ENCODE measurements at places on chromosomes 7 and 10.

DNA sequence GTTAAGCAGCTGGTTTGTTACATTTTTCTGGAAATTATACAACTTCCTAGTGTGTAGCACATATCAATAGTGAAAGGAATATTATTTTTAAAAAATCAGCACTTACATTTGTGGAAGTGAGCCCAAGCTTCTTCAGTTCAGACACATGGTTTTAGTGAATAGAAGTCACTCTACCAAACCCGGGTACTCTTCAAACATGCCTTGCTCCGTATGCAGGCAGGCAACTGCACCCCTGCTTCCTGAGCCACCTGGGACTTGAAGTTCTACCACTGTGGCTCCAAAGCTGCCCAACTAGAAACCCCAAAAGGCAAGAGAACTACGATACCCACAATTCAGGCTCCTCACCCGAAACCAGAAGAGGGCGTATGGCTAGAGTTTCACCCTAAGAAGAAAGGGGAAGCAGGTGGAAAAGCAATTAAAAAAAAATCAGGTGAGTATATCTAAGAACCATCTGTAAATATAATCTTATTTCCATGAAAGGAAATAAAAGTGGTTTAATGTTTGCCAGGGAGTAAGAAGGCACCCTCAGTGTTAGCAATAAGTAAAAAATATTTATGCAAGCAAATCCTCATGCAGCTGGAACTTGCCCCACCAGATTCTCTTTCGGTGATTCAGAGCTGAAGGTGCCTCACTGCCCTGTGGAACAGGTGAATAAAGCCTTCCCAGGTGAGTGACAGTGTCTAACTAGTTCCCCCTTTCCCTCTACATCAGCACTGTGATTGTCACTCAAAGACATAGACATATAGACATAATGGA lies at the start of gene MACC1:
MACC1 (minus strand) TSS at position 192 of the 756 bp plus-strand sequence. CDS start 55,522 bp downstream, outside the sequence.
- DNase-seq, result peak; percentile 92

DNA sequence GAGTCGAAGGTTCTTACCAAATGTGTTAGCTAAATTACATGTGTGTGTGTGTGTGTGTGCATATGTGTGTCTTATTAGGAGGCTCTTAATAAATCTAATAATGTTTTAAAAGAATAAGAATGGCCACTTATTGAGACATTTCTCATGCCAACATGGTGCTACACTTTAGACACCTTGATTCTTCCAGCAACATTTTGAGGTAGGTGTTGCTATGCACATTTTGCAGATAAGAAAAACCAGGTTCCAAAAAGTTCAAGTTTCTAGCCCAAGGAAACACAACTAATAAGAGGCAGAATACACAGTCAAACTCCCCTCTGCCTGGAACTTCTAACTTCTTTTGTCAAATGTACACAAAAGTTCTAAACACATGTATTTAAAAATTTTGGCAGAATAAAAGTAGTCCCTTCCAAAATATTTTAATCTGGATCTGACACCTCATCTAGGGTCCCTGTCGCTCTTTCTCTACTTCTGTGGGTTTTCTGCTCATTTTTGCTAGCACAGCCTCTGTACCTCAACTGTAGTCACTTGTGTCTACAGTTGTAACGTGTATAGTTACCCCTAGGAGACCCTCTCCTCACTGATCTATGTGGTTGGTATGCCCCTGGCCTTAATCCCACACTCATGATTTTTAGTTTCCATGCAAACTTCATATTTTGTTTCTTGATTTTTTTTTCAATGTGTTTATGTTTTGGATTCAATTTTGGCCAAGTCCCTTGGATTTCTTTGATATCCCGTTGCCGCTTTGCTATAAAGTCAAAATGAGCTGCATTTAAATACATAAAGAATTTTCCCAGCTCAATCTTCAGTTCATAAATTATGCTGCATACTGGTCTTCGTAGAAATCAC lies 4.3 kb downstream of the ANKRD1 start:
- no peak for DNase-seq

- DNase-seq, result no peak
These were observed 212.0 kb upstream of the TBX20 start for GRCh38 chr7:35465791-35466336.

DNA sequence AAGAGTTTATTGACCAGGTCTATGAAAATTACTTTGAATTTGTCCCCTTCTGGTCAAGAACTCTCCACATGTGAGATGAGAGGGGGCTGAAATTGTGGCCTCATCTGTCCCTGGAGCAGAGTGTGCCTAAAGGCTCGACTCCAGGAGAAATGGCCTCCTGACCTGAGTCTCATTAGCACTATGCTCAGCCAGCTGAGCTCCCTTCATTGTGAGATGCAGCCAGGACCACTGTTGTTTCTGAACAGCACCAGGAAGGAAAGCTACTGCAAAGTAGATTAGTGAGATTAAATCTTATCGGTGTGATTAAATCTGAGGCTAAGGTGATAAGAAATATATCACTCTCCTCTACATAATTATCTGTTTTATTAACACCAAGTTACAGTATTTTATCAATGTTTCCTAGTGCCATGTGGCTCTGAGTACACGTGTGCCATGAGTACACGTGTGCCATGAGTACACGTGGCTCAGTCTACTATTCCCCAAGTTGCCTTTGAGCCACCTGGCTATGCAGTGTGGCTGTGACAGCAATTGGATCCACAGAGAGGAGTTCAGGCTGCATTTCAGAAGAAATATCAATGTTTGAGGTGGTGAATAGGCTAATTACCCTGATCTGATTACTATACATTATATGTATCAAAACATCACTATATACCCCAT lies 126.9 kb downstream of the IPMK start:
- DNase-seq, result no peak

DNA sequence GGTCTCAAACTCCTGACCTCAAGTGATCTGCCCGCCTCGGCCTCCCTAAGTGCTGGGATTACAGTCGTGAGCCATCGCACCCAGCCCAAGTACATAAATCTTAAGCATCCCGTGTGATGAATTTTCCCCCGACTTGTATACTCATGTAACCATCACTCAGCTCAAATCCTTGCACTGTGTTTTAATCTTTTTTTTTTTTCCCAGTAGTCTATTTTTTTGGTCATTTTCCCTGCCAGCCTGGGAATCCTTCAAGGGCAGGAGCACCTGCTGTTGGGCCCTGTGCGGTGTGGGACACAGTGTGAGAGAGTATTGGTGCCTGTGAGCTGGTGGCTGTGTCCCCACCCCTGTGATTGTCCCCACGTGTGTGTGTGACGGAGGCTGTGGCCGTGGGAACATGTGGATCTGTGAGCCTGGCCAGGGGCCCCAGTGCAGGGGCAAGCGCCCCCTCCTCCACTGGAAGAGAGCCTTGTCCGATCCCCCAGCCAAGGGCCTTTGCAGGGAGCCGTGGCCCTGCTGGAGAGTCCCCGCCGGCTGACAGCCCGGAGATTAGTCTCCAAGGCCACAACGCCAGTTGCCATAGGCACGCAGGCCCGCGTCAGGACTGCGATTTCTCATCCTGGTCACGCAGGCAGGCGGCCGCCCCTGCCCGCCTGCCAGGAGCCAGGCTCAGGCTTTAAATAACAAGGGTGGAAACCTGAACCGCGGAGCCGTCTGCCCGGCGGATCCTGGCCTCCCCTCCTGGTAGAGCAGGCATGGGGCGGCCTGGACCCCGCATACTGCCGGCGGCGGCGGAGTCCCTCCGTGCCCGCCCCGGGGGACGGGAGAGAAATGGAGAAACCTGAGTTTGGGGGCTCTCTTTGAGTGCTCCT lies 26.5 kb downstream of the GTF2IRD1 start:
- no peak for DNase-seq

- peak; percentile 10 for DNase-seq
These were observed 510 bp downstream of the ZSWIM8 start for GRCh38 chr10:73785721-73786511.

- no peak for DNase-seq
These were observed 8.3 kb downstream of the MNX1 start for GRCh38 chr7:157001920-157002818.

- no peak for DNase-seq
These were observed 56.3 kb downstream of the PLXNA4 start for GRCh38 chr7:132519936-132520335.

DNA sequence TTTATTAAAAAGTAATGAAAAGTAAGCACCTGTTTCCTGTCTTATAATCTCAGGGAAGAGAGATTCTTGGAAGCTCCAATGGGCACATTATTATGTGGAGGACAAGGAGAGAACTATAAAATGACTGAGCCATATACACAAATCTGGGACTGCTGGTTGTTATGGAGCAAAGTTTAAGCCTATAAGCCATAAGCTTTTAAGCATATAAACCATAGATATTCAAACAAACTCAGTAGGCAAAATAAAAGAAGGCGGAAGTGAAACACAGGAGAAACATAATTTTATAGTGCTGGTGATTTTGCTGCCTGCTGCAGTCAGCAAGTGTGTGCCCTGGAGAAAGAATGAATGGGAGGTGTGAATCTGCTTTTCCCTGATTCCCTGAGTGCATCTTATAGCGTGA lies 274.4 kb downstream of the KIF20B start:
- DNase-seq, result no peak

GRCh38 chr10:60009276-60009675 lies 102.9 kb upstream of the CCDC6 start:
- no peak for DNase-seq

- DNase-seq, result no peak
These were observed 974.8 kb downstream of the SORCS3 start for GRCh38 chr10:105615715-105616365.

GRCh38 chr7:148884049-148884298 lies at the start of gene EZH2:
Gene EZH2, minus strand, starts transcription at chr7:148884291. Its CDS starts 36,993 bp downstream, at chr7:148847298.
- no peak for DNase-seq

- no peak for DNase-seq
These were observed 32.3 kb downstream of the SLC39A12 start for GRCh38 chr10:17984056-17984455.

DNA sequence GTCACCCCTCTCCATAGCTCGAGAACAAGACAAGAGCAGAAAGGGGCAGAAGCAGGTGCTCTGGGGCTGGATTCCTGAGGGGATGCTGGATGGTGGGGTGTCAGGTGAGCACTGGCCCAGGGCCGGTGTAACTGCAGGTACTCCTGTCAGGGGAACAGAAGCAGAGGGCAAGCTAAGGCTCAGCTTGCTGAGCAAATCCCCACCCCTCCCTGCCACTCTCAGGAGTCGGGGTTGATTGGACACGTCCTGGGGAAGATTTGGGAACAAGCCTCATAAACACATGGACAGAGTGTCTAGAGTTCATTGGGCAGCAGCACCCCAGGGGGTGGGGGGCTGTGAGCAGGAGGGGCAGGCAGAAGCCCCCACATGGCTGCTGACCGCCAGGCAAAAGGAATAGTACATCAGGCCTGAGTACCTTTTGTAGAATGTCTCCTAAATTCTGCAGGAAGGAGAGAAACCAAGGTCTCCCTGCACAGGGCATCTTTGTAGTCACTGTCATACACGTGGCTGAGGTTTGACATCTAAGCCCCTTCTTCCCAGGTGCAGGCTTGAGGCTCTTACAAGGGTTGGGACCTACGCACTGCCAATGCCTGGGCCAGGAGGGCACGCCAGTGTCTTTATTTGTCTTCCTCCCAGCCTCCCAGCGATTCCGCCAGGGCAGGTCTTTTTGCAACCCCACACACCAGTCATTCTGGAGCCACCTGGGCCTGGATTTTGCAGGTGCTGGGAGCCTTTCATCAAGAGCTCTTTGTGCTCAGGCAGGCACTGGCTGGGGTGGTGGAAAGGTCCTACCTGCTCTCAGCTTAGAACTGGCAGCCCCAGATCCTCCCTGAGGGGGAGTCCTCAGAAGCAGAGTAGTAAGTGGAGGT lies 2.8 kb downstream of the CALML3 start:
- no peak for DNase-seq

DNA sequence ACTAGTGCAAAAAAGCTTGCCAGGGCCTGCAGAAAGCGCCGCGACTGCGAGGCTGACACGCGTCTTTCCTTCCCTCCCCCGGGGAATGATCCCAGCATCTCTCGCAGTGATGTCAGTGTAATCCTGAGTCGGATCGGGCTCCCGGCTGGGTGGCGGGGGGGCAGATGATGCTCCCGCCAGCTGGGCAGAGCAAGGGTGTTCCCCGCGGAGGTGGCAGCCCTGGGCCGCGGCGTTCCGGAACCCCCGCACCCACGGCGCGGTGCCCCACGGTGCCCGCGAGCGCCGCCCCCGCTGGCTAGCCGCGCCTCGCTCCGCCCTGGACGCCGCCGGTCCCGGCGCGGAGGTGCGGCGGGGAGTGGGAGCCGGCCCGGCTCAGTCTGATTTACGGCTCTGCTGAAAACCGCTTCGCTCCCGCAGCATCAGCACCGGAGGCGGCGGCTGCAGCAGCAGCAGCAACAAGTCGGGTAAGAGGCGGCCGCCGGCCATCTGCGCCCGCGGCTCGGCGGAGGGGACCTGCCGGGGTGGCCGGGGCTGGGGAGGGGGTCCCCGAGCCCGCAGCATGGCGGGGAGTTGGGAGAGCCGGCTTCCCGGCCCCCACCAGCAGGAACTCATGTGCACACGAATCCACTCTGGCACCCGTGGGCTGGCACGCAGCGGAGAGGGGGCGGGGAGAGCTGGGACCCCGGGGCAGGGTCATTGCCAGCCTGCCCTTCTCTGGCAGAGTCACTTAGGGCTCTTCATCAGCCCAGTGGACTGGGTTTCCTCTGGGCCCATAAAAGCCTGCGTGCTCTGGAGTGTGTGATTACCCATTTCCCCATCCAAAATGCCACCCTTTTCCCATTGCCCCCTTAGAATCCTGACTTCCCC lies at the start of gene ZNF365:
ZNF365 (plus strand) TSS at position 375 of the 867 bp plus-strand sequence. CDS start 1,825 bp downstream, outside the sequence.
- DNase-seq, result no peak

DNA sequence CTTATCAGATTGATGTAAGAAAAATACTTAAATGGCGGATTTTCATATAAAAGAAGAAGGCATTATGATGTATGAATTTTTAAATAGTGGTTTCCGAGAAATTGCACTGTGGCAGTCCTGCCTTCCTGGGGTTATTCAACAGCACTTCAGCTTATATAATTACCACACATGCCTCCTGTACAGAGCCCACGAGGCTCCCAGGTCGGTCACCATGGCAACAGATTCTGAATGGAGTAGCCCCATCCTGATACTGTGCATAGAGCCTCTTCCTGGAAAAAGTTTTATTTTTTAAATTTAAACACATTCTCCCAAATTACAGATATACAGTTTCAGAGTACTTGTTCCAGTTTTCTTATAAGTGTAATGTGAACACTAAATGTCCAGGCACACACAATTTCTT lies 15.9 kb upstream of the ASB4 start:
- no peak for DNase-seq

- DNase-seq, result no peak
These were observed 65.6 kb downstream of the CTBP2 start for GRCh38 chr10:125094806-125095205.

DNA sequence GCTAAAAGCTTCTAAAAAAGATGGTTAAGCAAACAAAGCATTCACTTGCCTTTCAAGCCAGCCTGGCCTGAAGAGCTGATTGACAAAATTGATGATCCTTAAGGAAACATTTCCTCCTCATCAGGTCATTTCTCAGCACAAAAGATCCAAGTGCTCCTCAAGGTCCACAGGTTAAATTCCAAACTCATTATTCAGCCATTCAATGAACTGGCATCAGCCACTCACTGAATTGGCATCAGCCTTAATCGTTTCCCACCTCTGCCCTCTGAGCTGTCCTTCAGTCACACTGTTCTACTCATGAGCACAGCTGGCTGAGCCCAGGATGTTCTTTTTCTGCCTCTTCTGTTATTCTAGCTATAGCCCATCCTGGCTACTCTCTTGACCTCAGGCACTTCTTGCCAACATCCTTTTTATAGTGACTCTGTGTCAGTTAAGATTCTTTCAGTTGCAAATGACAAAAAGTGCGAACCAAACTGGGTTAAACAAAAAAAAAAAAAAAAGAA lies 147.5 kb downstream of the RAB11FIP2 start:
- DNase-seq, result no peak

All from epithelial cell of prostate (primary cell).